Amygdala (tissue), 56 donors: ENCODE measurements at places on chromosomes 4 and X.
A peak's percentile ranks its signal among the peaks of the same experiment; 100 is the strongest.

DNA sequence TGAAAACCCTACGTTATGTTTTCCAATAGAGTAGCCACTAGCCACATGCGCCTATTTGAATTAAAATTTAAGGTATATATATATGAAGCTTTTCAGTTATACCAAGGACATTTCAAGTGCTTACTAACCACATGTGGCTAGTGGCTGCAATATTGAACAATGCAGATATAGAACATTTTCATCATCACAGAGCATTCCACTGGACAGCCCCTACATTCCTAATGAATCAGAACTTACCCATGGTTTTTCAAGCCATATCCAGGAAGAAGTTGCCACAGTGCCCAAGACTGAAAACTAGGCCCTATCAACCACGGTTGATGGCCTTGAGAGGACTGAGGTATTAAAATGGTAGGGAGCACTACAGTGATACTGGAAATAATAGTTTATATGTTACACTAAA lies 29.7 kb downstream of the NEK1 start:
- DNase-seq, result no peak

DNA sequence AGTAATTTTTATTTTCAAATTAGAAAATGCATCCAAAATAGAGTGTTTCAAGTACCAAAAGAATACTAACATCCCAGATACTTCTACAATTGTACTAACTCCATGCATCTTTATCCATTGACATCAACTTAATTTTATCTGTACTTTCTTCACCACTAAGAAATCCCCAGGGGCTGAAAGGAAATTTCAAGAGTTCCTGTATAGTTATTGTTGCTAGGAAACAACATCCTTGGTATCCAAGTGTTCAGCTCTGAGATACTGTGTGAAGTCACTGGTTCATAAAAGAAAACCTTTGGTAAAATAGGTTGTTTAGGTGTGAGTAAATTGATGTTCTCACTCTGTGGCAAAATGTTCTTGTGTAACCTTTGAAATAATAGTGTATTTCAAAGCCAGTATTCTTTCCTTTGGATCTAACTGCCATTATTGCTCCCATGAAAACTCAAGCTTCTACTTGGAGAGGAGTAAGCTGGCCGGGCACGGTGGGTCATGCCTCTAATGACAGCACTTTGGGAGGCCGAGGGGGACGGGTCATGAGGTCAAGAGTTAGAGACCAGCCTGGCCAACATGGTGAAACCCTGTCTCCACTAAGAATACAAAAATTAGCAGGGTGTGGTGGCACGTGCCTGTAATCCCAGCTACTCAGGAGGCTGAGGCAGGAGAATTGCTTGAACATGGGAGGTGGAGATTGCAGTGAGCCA lies 72.9 kb downstream of the COMMD8 start:
- no peak for DNase-seq

GRCh38 chr4:185847352-185848097 lies 35.5 kb upstream of the SORBS2 start:
- no peak for DNase-seq

DNA sequence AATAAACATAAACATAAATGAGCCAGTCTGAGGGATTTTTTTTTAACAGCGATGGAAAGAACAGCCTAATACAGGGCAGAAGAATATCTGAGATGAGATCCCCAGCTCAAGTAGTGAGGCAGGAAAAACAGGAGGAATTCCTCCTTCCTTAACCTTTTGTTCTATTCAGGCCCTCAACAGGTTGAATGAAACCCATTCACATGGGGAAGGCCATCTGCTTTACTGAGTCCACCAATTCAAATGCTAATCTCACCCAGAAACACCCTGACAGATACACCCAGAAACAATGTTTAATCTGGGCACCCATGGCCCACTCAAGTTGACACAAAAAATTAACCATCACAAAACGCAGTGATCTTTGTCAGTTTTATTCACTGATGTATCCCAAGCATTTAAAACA lies 45.5 kb downstream of the SMIM31 start:
- no peak for DNase-seq

DNA sequence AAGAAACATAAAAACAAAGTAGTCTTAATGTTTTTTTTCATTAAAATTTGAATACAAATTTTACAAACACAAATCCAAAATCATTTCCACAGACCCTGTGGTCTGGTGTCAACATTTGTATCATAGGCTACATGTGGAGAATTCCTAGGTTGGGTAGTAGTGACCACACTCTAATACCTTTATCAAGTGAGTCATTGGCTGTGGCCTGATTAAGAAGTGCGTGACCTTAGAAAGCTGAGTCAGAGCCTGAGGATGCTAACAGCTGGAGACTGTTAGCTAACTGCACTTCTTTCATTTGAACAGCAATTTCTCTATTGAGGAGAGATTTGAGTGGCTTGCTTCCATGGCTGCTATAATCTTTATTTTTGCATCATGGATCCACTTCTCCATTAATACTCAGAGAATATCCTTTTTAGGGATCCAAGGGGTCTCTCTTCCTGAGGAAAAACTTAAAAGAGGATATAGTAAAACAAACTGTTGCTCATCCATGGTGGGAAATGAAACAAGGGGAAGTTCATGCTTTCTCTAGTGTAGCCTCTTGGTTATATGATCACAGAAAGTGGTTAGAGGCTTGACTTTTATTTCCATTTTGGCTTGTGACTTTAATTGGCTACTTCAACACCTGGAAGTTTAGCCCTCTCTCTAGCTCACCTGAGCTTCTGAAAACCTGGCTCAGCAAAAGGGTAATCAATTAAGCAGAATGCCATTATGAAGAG lies 335.8 kb downstream of the PABPC4L start:
- no peak for DNase-seq

- no peak for DNase-seq
Measured at GRCh38 chr4:25863347-25863784, 578 bp upstream of the SEL1L3 start.

DNA sequence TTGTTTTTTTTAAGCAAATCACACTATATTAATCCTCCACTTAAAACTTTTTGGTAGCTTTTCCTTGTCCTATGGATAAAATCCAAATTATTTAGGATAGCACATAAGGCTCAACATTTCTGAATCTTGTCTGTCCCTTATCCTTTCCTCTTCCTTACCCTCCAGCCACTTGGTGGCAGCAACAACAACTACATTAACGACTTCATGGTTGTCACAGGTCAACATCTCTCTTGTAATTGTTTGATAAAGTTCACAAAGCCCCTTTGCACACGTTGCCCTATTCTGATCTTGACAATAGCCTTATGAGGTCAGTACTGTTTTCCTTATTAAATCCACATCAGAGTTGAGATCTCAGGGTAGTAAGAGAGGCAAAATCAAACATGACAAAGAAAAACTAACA lies 269.0 kb upstream of the PABPC4L start:
- DNase-seq, result no peak

DNA sequence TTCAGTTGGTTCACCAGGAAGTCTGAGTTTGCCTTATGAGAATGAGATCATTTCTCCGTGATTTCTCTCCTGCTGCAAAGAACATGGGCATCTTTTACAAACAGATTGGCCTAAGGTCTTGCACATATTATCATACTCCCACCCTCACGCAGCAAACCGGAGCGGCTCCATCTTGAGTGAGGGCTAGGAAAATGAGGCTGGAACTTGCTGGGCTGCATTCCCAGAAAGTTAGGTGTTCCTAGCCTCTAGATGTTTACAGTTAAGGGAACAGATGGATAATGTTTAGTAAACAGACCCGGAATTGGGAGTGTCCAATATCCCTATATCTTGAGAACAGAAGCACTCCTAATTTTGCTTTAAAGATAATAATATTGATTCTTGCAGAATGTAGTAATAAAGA lies 247.9 kb upstream of the VCX3A start:
- DNase-seq, result no peak

GRCh38 chr4:8666581-8666980 lies 74.0 kb downstream of the CPZ start:
- no peak for DNase-seq

- DNase-seq, result no peak
Measured at GRCh38 chrX:906586-906985, 276.0 kb downstream of the SHOX start.

DNA sequence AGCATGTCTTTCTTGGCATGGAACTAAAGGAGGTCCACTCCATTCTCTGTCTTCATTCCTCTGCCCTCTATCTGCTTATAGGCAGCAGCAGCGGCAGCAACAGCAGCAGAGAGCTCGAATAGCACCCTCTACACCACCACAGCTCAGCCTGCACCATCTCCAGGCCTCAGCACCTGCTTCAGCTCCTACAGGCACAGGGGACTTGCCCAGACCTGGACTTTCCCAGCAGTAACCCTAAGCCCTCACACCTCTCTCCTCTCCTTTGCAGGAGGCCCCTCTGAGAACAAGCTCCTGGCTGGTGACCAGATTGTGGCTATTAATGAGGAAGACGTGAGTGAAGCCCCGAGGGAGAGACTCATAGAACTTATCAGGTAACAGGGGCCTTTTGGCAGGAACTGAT lies 80.7 kb downstream of the FRMPD3 start:
- no peak for DNase-seq

DNA sequence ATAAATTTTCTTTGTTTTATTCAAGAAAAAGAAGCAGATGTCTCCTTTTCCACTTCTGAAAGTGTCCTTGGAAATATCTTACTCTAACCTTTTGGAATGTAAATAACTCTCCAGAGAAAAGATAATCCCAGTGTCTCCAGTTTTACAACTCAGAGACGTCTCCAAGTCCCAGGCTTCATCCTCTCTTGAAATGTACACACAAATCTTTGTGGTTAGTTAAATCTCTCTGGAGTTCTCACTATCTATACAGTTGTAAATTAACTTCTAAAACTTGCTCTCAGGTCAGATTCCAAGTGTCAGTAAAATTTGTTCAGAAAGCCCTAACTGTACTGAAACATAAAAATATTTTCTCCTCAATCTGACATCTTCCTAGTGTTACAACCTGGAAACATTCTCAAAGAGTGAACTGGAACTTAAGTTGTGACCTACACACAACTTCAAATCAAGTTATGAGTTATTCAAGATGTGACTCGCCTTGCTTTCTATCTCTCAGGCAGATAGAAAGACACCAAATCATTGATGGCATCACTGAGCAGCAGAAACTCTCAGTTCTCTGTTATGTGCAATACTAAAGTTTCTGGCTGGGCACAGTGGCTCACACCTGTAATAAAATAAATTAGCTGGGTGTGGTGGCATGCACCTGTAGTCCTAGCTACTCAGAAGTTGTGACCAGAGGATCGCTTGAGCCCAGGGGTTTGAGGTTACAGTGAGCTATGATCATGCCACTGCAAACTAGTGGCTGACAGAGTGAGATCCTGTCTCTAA lies 284.2 kb downstream of the RCHY1 start:
- no peak for DNase-seq

- no peak for DNase-seq
Measured at GRCh38 chr4:20015636-20016224, 236.0 kb upstream of the SLIT2 start.

DNA sequence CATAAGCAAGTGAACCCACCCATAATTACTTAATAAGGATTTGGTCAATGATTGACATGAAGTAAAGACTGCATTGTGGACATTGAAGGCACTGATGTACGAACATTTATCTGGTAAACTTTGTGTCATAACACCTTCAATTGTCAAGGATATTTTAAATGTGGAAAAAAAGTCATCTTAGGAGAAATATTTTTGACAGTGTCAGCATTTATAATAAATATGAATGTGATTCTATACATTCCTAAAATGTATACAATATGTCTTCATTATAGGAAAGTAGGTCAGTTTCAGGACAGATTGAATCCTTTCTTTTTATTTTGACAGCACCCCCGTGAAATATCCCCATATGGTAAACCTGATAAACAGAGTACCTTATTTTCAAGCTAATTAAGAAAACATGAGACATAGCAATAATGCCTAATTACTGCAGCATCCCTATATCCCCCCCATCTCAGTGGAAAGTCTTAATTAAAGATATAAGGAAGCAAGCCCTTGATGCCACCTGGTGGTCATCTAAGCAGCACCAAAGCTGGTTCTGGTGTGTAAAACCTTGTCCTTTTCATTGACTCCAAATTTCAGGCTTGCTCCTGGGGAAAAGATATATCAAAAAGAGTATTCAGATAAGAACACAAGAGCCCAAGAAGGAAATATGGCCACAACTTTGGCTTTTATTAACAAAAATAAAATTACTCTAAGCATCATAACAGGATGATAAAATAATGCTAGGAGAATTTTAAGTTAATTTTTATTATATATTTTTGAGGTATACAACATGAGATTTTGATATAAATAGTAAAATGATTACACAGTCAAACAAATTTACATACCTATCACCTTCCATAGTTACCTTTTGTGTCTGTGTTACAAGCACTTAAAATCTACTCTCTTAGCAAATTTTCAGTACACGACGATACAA lies 379.7 kb downstream of the TLL1 start:
- no peak for DNase-seq

GRCh38 chr4:2041239-2042130 lies 17.6 kb upstream of the NAT8L start:
- peak; percentile 58 for DNase-seq

GRCh38 chrX:17922303-17922702 lies 61.2 kb upstream of the RAI2 start:
- DNase-seq, result no peak

GRCh38 chr4:186727977-186728519 lies 4.4 kb upstream of the FAT1 start:
- no peak for DNase-seq

DNA sequence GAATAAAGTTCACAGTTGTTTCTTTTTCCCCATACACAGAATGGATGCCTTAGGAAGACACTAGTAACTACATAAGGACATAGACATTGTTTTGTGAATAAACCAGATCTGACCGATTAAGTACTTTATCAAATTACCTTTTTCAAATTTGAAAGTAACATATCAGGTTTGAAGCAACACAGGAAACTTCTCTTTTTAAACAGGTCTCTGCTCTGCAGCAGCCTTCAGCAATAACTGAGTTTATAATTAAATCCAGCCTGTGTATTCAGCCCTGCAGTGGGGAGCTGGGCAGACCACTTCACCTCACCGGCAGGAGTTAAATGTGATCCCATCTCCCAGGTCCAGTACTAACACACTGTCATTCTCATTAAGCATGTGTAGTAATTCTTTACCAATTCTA lies 68.3 kb upstream of the ATOH1 start:
- DNase-seq, result no peak

DNA sequence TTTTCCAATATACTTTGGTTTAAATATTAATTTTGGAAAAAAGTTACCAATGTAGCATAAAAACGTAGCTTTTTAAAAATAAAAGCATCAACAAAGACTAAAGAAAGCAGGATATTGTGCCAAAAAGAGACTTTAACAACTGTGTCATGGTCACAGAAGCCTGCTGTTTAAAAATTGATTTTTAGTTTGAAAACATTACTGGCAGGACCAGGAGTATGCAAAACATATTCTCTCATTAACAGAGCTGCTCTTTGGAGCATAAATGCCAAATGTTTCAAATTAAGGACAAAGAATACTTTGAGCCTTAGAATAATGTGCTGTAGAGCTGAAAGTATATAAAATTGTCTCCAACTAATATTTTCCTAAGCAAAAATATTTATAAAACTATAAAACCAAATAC lies 279.0 kb downstream of the ARAP2 start:
- DNase-seq, result no peak

GRCh38 chr4:153521478-153521877 lies 55.3 kb downstream of the TMEM131L start:
- no peak for DNase-seq

GRCh38 chr4:158827543-158827981 lies 58.7 kb downstream of the FNIP2 start:
- DNase-seq, result no peak

GRCh38 chrX:2748815-2749188 lies 3.0 kb upstream of the XG start:
- DNase-seq, result no peak

GRCh38 chr4:178264001-178264400 lies 821.8 kb upstream of the AGA start:
- no peak for DNase-seq

GRCh38 chr4:188021548-188022249 lies 26.1 kb downstream of the ZFP42 start:
- no peak for DNase-seq

GRCh38 chr4:162497564-162498167 lies 333.9 kb upstream of the FSTL5 start:
- no peak for DNase-seq
